ENCODE measurements at places on chromosomes 7 and 10.

DNA sequence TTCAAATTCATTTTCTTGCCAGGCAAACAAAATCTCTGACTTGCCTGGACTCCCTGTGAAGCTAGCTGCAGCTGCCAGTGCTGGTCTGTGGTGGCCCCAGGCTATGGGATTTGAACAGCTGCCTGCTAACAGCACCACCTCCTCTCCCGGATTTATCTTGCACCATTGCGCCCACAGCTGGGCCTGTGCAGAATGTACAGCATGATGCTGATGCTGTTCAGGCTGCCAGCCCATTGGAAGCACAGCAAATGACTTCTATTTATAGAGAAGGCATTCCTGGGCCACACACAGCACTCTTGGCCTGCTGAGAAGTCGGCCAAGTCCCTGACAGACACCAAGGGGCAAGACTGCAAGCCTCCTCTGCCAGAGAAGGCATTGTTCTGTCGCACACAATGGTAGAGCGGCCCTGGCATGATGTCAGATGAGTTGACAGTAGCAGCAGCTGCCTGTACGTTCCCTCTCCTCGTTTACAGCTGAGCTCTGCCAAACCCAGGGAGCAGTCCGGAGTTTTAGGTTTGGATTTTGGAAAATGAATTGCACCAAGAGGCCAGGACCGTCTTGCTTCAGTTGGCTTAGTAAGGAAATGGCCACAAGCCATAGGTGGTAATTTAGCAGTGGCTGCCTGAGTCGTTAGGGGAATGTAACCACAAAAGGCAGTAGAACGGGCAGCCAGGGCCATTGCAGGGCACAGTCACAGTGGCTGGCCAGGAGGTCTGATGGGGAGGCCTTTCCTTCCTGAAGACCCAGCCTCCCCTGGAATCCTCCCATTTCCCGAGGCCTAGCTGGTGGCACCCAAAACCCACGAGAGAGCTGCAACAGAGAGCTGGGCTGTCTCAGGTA is 38.5 kb downstream of the MTURN start:
- no peak for DNase-seq

DNA sequence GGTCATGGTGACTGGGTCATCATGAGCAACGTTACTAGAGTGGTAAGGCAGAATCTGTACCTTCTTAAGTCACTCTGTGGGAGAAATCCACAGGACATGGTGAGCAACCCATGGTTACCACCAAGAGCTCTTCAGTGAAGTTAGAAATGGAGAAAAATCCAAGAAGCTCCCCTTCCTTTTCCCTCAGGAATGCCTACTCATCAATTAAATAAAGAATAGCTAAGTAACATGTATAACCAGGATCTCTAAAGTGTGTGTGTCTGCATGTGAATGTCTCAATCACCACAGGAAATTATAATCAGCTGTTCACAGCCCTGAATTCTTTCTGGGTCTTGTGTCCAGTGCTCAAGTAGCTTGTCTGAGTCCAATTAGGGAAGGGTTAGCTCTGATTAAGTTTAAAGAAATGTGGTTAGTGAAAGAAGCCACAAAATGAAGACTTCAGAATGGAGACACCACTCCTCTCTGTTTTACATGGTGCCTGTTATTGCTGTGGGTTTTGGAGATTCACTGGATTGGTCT is 73.2 kb downstream of the SEM1 start:
- DNase-seq, result no peak

- DNase-seq, result no peak
Measured at GRCh38 chr10:30436191-30436611, 2.2 kb downstream of the MAP3K8 start.

DNA sequence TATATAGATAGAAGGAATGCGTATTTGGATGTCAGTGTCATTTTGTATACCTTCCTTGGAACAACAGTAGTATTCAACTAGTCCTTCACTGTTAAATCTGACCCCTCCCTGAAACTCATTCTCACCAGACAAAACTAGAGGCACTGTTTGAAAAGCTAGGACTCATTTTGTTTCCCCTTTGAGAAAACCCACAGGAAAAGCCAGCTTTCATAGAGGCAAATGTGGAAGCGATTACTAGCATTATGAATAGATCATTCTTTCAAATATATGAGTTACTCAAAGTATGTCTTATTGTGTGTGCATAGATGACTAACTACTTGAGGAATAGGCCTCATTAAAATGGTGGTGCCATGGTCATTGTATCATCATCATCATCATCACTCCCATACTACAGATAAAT is 1.9 kb upstream of the ASB15 start:
- no peak for DNase-seq

DNA sequence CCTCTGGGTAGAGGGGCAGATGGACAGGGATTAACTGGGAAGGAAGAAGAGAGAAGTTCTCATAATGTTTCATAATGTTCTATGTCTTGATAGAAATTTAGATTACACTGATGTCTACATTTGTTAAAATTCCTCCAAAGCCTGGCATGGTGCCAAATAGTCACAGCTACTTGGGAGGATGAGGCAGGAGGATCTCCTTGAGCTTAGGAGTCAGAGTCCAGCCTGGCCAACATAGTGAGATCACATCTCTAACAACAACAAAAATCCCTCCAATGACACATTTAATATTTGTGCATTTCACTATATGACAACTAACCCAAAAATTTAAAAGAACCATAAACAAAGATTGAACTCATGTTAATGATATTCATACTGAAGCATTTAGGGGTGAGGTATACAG is 33.0 kb upstream of the PPP1R3C start:
- DNase-seq, result no peak

- no peak for DNase-seq
Measured at GRCh38 chr10:123604506-123604905, 61.6 kb upstream of the GPR26 start.

DNA sequence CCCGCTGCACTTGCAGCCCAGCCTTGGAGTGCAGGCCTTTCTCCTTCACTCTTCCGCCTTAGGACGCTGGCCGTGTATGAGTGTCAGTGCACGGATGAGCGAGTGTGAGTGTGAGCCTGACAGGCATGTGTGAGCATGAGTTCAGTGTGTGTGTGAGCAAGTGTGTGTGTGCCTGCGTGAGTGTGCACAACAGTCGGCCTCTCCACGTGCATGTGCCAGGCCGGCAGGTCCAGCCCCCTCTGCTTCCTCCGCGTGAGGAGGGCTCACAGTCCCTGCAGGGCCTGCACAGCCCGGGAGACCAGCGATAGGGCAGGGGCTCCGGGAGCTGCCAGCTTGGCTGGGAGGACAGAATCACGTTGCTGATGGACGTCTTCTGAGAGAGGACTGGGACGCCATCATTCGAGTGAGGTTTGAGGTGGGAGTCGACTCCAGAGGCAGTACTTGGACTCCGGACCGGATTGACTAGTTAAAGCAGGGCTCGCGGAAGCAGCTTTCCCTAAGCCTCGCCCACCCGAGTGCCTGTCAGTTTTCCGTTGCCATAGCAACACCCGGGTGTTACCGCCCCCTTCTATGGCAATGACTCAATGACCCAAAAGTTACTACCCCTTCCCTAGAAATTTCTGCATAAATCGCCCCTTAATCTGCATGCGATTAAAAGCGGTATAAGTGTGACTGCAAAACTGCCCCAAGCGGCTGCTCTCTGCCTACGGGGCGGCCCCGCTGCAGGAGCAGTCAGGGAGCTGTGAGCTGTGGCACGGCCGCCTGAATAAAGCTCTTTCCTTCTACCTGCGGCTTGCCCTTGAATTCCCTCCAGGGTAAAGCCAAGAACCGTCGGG is 19.6 kb upstream of the CFAP46 start:
- DNase-seq, result peak; percentile 23

All from activated T-helper 1 cell treated with anti-CD3 and anti-CD28 coated beads, Interleukin-2, amount 50 U/mL, for 16 hours (primary cell).